ENCODE measurements at places on chromosomes 6 and 20. TPM values are rescaled to one million over a fixed set of nuclear protein-coding genes. Genes with fewer than 3 reads are reported as not detected.

The GPR6 gene
- not detected for total RNA-seq

The ID4 gene
- total RNA-seq = 22.0 TPM

The DDO gene
- total RNA-seq = not detected

- H3K27me3 ChIP-seq = no peaks in the 10 kb centered on the region
- H3K4me3 ChIP-seq = no peak overlapping the region
- H3K27ac ChIP-seq = no peak overlapping the region
- no peak for DNase-seq
- H3K4me1 ChIP-seq = peaks cover 8% of the 10 kb centered on the region
- peaks cover 32% of the 10 kb centered on the region for H3K36me3 ChIP-seq
Measured at GRCh38 chr6:126048635-126049034, 62.3 kb downstream of the TRMT11 start.

GRCh38 chr20:56945901-56946300 lies 316.8 kb downstream of the TFAP2C start:
- no peaks in the 10 kb centered on the region for H3K36me3 ChIP-seq
- no peaks in the 10 kb centered on the region for H3K4me1 ChIP-seq
- H3K27ac ChIP-seq = no peak overlapping the region
- H3K27me3 ChIP-seq = peaks cover 63% of the 10 kb centered on the region
- no peak for DNase-seq
- H3K4me3 ChIP-seq = no peak overlapping the region

GRCh38 chr6:84575264-84575663 lies 189.1 kb downstream of the TBX18 start:
- H3K36me3 ChIP-seq = no peaks in the 10 kb centered on the region
- no peak for DNase-seq
- H3K4me3 ChIP-seq = no peak overlapping the region
- no peaks in the 10 kb centered on the region for H3K27me3 ChIP-seq
- H3K27ac ChIP-seq = no peak overlapping the region
- H3K4me1 ChIP-seq = no peaks in the 10 kb centered on the region
